ENCODE measurements at places on chromosomes 12 and 14.

DNA sequence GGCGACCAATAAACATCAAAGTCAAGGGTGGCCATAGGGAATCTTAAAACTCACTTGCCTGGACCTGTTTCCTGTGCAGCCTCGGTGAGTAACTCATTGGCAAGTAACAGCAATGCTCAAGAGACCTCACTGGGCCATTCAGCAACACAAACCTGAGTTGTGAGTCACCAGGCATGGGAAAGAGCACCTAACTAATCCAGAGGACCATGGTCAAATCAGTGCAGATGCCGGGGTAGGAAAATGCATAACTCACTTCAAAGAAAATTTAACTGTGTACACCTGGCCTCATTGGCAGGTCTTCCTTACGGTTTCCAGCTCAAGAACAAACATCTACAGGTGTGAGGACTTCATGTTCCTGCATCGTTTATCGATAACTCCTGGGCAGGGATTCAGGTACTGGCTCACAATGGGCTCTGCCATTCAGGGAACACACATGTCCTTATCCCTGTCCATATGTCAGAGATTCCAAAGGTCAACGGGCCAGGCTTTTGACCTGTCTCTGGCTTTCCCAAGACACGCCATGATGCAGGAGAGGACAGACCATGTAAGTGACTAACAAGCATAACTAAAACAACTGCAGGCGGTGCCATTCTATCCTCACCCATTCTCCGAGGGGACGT, 211.8 kb downstream of the ANO2 start:
- DNase-seq: no peak

GRCh38 chr12:236445-236844, 22.5 kb upstream of the SLC6A12 start:
- no peak for DNase-seq

DNA sequence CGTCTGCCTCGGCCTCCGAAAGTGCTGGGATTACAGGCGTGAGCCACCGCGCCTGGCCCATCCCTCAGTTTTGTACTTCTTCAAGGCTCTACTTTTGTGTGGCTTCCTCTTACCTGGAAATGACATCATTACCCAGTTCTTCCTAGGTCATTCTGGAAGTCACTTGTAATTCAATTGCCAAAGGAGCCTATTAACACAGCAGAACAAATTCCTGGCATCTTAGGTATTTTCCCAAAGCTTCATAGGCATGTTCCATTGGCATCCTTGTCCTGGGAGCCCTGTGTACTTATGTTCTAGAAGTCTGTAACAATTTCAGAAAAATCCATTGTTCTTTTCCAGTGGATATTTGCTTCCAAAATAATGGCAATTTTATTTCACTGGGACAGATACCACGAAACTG, 60.6 kb downstream of the DAAM1 start:
- no peak for DNase-seq

- no peak for DNase-seq
Observed at GRCh38 chr14:68976160-68977067, 2.7 kb downstream of the ACTN1 start.

DNA sequence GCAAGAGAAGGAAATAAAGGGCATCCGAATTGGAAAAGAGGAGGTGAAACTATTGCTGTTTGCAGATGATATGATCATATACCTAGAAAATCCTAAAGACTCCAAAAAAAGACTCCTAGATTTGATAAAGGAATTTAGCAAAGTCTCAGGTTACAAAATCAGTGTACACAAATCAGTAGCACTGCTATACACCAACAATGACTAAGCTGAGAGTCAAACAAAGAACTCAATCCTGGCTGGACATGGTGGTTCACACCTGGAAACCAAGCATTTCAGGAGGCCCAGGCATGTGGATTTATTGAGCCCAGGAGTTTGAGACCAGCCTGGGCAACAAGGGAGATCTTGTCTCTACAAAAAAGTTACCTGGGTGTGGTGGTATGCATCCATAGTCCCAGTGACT, 188.7 kb upstream of the PLXNC1 start:
- no peak for DNase-seq

Measured in putamen (tissue), 1 donor.